CD14-positive monocyte (primary cell): ENCODE measurements at places on chromosomes 2 and 18. TPM values are rescaled to one million over a fixed set of nuclear protein-coding genes. Genes with fewer than 3 reads are reported as not detected.

TSHZ1 gene
- 0.76 TPM for polyA plus RNA-seq

NDC80 gene
- not detected for polyA plus RNA-seq

EHD3 gene
- polyA plus RNA-seq = 1.0 and 1.1 TPM in 2 replicates

NT5C1B gene
- polyA plus RNA-seq = not detected in 2 replicates

DNA sequence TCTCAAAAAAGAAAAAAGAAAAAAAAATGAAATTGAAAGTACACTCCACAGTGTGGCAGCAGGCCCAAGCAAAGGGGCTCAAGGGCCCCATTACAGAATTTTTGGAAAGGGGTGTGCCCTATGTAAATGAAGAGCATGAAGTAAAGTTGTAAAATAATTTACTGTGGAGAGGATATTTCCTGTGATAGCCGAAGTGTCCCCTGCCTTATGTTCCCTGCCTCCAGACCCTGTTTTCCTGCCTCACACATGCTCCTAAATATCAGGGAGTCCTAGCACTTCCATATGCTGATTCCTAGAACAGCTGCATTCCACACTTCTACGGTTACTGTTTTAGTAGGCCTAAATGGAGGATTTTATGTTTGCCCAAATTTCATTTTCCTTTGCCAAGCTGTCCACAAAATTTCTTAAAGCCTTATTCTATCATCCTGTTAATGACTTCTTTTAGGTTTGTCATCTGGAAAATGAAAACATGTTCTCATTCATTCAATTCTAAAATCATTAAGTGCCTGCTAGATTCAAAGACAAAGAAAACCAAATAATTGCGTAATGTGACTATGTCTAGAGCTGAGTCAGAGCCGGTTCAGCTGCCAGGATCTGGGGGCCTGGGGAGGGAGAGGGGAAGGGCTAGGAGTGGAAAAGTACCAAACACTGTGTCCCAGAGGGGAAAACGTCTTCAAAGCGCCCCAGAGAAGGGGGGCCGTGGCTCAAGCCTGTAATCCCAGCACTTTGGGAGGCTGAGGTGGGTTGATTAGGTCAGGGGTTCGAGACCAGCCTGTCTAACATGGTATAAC is 25.9 kb upstream of the IMPA2 start:
- DNase-seq = peak; percentile 47

GRCh38 chr18:12843420-12844350 is 40.4 kb downstream of the PTPN2 start:
- no peak for DNase-seq

GRCh38 chr2:113979191-113980128 is 89.6 kb downstream of the ACTR3 start:
- peak; percentile 8 for DNase-seq

GRCh38 chr2:83017366-83018090 is 1441.6 kb downstream of the SUCLG1 start:
- DNase-seq = no peak

DNA sequence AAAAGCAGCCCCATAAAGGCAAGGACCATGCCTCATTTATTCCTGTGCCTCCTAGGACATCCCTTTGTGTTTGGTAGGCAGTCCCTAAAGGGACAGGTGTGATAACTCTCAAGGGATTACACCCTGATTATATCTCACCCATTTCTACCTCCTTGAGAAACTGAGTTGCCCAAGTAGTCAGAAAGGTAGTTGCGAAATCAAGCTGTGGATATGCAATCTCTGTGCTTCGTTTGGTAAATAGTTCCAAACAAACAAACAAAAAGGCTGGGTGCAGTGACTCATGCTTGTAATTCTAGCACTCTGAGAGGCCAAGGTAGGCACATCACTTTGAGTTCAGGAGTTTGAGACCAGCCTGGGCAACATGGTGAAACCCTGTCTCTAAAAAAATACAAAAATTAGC is 100.2 kb upstream of the ARL5A start:
- peak; percentile 46 for DNase-seq
